NCI-H2227 treated with DMSO at 0.1 percent for 48 hours (cell line): ENCODE measurements at places on chromosomes 11 and 22.
A peak's percentile ranks its signal among the peaks of the same experiment; 100 is the strongest.

GRCh38 chr22:23698094-23698493 lies 7.3 kb downstream of the RGL4 start:
- no peak for DNase-seq

DNA sequence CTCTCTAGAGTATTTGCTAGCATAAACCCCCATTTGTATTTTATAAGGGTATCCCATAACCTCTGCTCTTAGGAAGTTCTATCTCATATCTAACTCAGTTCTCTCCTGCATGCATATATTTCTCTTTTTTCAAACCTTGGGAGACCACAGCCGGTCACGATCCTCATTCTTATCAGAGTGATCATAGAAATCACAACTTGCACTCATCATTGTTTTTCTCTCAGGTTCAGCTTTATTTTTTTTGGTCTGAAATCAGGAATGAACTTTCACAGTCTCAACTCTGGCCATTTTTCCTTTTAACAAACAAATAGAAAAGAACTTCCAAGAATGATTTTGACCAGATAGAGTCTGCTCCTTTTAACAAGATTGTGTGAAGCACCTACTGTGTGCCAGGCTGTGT lies 98.6 kb upstream of the BLID start:
- DNase-seq, result no peak

- DNase-seq, result no peak
These were observed 13.6 kb upstream of the EED start for GRCh38 chr11:86230921-86231434.

- DNase-seq, result no peak
These were observed 732.7 kb upstream of the TENM4 start for GRCh38 chr11:80173371-80174136.

DNA sequence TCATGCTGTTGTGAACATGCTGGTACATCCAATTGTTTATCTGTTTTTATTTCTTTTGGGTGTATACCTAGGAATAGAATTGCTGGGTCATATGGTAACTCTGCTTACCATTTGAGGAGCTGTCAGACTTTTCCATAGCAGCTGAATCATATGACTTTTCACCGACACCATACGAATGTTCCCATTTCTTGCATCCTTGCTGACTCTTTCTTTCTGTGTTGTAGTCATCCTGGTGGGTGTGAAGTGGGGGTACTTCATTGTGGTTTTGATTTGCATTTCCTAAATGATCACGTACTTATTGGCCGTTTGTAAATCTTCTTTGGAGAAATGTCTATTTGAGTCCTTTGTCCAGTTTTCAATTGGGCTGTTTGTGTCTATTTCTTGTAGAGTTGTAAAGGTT lies 26.5 kb downstream of the ATXN10 start:
- no peak for DNase-seq

GRCh38 chr22:33519071-33519973 lies 401.0 kb downstream of the LARGE1 start:
- DNase-seq, result peak; percentile 77

- no peak for DNase-seq
These were observed at the start of gene SLC5A4 for GRCh38 chr22:32255217-32255616. Gene SLC5A4 (minus strand): TSS chr22:32255347. CDS start chr22:32255329, 18 bp downstream.

DNA sequence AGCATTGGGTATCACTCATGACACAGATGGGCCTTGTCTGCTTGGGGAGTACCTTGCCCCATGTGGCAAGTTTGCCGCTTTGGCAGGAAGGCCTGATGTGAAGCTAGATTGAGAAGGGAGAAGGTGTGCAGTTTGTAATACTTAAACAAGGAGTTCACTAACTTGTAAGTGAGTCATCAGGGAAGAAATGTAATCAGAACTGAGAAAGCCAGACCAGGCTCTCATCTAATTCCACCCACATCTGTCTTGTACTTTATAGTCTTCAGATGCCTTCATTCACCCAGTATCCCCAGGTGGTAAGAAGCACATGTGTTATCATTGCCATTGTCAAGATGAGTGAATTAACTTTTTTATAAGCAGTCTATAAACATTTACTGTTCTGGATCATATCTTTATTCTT lies 116.0 kb upstream of the DDI1 start:
- no peak for DNase-seq

- DNase-seq, result no peak
These were observed 12.4 kb downstream of the CRELD2 start for GRCh38 chr22:49930596-49931412.

DNA sequence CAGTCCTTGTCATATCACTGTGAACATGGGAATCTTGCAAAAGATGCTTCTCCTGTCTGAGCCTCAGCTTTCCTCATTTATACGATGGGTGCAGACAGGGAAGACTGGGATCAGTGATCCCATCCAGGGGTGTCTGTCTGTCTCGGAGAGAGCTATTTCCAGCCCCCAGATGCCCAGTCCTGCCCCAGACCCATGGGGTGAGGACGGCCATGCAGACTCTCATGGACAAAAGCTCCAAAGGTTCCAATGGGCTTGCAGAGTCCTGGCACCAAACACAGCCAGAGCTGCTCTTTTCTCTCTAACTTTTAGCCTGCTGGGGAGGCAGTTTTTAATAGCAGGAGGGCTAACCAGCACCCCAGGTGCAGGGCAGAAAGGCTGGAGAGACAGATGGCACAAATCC lies 5.2 kb downstream of the SCUBE1 start:
- DNase-seq, result no peak

GRCh38 chr11:113974741-113975470 lies at the start of gene HTR3A:
Gene HTR3A (plus strand): TSS chr11:113975108. CDS start chr11:113975326, 218 bp downstream.
- DNase-seq, result peak; percentile 43

DNA sequence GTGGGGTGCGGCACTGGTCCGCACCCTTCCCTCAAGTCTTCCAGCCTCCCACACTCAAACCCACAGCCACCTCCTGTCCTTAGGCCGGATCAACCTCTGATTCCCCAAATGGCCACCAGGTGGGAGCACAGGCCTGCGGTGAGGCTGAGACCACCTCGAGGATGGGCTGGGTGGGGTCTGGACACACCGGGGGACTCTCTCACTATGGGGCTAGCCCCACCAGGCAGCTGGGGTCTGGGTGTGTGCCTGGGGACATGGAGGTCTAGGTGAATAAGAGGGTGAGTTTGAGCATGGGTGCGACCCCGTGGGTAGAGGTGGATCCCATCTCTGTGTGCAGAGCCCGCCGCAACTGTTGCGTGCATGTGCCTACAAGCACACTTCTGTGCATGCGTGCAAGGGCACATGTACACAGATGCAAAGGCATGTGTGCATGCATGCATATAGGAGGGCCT lies 32.6 kb downstream of the MYO18B start:
- no peak for DNase-seq
